Inflammatory macrophage treated with lipopolysaccharide for 4 hours (primary cell): ENCODE measurements at places on chromosomes 12 and 14.

DNA sequence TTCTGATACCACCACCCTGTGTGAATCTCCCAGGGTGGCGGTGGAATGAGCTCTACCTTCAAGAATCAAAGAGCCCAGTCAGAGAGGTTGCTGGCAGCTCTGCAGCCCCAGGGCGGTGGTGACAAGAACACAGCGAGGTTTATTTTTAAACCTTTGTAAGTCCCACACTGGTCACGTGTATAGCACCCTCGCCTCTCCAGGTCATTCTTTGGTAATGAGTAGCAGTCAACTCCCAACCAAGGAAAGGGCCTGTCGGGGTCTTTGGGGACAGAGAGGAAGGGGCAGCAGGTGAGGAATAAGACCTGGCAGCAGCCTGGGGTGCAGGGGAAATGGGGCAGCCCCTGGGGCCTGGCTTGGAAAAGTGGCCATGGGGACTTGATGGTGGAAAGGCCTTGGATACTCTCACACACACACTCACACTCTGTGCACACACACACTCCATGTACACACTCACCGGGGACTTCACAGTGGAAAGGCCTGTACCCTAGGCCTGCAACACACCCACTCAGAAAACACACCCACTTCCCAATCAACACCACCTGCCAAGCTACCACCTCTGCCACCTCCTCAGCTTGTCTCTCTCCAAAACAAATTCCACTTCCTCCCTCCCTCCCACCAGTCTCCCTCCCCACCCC, 178.6 kb downstream of the DPF3 start:
- no peak for DNase-seq

DNA sequence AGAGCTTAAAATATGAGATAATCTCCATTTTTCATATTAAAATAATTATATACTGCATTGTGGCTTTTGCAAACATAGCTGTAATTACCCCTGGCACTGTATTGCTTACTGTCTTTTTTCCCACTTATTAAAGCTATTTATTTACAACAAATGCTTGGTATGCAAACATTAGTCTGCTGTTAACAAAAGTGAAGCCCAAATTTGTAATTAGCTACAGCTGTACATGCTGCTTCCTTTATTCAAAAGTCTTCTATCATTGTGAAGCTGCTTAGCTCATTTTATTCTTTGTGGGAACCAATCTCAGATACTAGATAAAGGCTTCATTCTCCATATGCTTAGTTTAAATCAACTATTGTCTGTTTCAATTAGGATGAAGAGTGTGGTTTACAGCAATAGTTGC, 425.8 kb upstream of the FOXG1 start:
- DNase-seq, result no peak

DNA sequence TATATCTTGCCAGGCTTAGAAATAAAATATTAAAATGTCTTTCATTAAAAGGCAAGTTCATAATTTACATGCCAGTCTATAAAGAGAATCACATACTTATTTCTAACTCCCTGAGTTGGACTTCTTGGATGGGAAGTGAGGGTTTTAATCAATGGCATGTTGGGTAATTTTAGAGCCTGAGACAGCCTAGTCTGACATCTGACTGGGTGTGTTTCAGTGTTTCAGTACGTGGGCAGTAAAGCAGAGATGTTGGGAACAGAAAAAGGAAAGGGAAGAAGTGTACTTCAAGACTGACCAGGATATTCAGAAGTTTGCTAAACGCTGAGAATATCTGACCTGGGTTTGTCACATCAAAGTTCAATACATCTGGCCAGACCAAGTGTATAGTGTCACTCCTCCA, 171.8 kb downstream of the BTG1 start:
- peak; percentile 54 for DNase-seq

GRCh38 chr12:70005864-70006618, 181.0 kb downstream of the MYRFL start:
- no peak for DNase-seq

GRCh38 chr14:49879646-49880204, 13.2 kb upstream of the ARF6 start:
- peak; percentile 77 for DNase-seq

GRCh38 chr12:108369736-108370396, 30.8 kb upstream of the CMKLR1 start:
- no peak for DNase-seq

DNA sequence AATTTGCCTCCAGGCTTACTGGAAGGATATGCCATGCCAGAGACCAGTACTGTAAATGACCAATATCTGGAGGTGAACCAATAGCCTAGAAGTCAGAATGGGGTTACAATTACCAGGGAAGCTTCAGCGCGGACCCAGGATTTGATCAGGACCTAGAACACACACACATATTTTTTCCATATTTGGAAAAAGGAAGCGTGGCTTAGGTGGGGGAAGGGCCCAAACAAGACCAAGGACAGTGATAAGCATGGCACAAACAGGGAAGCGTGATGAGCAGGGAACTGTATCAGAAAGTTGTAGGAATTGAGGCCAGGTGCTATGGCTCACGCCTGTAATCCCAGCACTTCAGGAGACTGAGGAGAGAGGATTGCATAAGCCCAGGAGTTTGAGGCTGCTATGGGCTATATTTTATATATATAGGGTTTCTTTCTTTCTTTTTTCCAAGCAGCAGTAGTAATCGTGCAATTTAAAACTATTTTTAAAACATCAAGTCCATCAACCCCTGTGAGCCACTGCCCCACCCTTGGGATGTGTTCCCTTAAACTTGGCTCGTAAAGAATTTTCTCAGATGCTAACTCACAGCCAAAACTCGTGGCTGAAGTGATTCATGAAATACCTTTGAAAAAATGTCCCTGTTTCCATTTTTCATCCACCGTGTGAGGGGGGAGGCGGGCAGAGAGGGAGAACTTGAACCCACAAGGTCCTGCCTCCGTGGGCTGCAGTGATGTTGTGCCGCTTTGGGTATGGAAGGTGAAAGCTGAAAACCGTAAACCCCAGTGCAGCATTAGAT, 16.7 kb downstream of the HRK start:
- no peak for DNase-seq

GRCh38 chr14:45426685-45427282, 173.8 kb upstream of the MIS18BP1 start:
- peak; percentile 30 for DNase-seq

GRCh38 chr12:45948546-45948945, 41.8 kb downstream of the SCAF11 start:
- no peak for DNase-seq

DNA sequence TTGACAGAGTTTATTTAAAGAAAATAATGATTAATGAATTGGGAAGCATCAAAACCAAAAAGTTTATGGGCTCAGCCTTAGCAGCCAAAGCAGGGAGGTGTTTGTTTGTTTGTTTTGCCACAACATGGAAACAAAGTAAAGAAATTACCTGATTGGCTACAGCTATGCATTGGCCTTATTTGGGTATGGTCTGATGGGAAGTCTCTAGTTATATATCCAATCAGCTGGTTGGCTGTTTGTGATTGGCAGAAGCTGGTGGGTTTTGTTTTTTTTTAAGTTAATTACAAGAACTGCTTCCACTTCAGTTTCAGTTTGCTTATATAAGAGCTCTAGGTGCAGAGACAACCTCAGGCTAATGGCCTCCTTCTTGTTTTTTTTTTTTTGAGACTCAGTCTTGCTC, 4.6 kb upstream of the LEMD3 start:
- DNase-seq, result peak; percentile 6

DNA sequence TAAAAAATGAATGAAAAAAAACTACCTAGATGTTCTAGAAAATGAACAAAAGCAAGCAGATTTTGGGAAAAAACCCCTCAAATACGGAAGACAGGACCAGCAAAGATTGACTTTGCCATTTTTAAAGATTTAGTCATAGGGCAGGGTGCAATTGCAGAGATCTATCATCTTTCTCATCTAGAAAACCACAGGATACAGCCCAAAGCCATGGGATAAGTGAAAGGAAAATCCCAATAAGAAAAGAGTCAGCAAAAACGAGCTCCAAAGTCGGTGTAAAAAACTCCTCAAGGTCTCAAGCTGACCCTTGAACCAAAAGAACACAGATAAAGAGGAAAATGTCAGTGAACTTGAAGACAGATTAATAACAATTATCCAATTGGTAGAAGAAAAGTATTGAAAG, 28.0 kb downstream of the CEP290 start:
- no peak for DNase-seq

DNA sequence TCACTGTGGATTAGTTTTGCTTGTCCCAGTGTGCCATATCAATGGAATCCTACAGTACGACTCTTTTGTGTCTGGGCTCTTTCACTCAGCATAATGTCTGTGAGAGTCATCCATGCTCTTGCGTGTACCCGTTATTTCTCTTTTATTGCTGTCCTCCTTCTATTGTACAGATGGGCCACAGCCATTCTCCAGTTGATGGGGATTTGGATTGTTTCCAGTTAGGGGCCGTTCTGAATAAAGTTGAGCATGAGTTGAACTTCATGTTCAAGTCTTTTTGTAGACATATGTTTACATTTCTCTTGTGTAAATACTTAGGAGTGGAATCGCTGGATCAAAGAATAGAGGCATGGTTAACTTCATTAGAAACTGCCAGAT, 38.3 kb downstream of the MYO1H start:
- no peak for DNase-seq

DNA sequence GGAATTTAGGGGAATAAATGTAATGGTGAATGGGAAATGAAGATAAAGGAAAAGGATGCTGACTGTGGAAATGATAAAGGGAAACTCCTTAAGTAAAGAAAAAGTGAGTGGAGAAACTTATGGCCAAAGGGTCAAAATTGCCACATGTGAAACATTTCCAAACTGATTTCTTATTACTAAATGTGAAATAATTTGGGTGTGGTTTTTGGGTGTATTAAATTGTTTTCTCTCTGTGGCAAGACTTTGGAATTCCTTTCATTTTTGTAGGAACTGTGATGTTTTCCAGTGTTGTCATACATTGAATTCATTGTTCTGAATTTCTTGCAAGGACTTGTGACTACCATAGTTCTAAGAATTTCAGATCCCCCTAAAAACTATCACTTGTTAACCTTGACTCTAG, 1891.5 kb upstream of the SEL1L start:
- no peak for DNase-seq

GRCh38 chr12:110102255-110102654, 21.9 kb upstream of the IFT81 start:
- peak; percentile 72 for DNase-seq

DNA sequence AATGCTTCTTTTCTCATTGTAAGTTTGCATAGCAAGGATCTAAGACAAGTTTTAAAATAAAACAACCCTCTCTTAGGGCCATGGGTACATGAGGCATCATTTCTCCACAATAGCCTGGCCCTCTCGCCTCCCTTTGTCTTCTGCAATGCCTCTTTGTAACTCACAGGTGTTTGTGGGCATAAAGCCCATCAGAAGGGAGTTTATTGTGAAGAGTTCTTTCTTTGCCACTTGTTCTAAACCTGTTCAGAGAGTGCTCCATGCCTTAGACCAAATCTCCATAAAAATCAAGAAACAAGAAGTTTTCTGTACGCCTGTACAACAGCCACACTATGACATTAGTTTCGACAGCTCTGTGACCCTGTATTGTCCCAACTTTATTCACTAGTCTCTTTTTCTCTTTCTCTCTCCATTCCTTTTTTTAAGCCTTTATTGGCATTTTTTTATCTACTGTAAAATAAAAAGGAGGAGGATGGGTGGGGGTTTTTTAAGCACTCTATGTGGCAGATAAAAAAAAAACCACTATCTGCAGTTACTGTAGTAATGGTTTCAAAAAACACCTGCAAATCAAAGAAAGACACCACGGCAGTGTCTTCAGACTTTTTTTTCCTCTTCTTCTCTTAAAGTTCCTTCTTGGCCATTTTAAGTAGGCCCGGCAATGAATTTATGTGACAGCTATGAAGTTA, 1.6 kb downstream of the C12orf42 start:
- no peak for DNase-seq

GRCh38 chr12:40145896-40146295, 40.0 kb upstream of the SLC2A13 start:
- DNase-seq, result no peak

GRCh38 chr12:89721291-89721987, 12.8 kb upstream of the ATP2B1 start:
- DNase-seq, result peak; percentile 89

DNA sequence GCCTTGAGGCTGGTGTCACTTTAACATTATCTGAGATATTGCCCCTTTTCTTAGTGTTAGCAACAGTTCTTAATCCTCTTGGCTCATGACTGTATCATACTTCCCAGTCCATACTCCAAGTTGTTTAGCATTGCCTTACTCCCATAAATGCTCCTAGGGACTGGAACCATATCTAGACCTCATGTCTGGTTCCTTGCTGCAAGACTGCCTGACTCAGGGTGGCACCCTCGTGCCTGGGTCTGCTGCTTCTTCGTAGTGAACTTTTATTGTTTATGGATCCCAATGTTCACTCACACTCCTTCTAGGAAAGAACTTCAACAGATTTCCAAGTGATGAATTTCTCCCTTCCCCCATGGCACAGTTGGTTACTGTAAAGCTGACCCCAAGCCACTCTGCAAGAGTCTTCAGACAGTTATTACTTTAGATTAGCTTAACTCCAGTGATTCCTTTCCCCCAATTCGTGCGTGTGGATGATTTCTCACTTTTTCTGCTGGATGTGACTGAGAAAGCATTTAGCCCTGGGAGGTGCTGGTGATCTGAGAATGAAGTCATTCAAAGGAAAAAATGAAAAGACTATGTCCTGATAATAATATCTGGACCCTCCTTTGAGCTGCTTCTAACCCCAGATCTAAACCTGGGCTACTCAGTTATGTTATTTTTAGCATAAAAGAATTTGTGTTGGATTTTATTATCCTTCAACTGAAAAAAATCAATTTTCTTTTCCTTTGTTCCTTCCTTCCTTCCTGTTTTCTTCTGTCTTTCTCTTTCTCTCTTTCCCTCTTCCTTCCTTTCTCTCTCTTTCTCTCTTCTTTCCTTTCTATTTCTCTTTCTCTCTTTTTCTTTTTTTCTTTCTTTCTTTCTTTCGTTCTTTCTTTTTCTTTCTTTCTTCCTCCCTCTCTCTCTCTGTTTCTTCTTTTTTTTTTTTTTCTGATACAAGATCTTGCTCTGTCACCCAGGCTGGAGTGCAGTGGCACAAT, 47.5 kb upstream of the PPP1R12A start:
- no peak for DNase-seq

DNA sequence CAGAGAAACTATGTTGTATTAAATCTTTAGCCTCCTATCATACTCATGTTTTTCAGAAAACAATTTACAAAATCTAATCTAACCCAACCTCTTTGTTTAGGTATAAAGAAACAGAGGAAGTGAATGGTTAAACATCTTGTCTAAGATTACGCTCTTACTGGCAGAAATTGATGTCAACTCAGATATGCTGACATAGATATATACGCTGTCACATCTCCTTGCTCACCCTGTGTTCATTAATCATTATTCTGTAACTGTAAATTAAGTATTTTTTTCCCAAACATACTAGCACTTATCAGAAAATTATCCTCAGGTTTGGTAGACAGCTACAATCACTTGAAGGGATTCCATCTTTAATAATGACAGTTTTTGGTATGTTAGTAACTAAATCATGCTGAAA, 1127.6 kb upstream of the SEL1L start:
- DNase-seq, result no peak
